Stimulated activated CD4-positive, alpha-beta T cell treated with anti-CD3 and anti-CD28 coated beads, Interleukin-1b, Interleukin-23, amount 100 ng/mL, for 4 hours (primary cell): ENCODE measurements at places on chromosomes 7 and 10.

DNA sequence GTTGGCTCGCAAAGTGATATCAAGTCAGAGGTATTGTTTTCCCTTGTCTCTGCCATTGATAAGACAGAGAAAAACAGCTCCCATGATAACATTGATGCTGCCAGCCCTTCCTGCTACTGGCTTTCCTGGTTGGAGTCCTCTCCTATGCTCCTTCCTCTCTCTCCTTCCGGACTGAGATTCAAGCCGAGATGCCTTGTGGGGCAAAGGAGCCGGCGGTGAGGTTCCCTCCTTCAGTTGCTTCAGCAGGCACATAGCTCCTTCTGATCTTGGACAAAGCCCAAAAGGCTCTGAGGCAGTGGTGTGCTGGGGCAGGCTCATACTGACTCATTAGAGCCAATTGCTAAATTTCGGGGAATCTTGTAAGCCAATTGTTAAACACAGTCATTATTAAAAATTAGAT lies 8.8 kb upstream of the ZCCHC24 start:
- no peak for DNase-seq

DNA sequence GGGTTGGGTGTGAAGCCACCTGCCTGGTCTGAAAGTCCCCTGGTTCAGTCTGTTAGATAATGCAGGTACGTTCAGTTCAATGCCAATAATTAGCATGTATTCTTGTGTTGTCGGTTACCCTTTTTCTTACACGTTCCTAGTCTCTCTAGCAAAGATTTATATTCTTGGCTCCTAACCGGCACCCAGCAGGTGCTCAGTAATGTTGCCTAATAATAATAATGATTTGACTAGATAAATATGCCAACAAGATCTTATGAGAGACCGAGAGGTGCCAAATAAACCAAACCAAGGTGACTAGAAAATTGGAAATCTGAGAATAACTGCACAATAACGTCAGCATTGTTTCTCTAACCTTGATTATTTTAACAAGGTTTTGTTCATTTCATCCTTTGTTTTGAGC lies 1.1 kb upstream of the SMIM30 start:
- no peak for DNase-seq

GRCh38 chr7:39153113-39153512 lies 175.4 kb downstream of the POU6F2 start:
- no peak for DNase-seq

DNA sequence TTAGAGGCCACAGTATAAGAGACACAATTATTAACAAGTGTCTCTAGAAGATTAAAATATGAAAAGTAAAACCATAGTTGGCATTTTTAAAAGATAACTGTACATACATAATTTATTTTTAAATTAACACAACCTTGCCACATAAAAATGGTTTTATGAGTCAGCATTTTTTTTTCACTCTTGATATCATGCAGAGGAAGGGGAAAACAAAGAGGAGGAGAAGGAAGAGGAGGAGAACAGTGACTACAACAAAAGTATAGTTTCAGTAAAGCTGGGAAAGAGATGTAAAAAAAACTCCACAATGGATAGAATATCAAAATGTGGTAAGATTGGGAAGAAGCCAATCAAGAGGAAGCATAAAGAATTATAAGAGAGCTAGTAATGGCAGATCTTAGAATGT lies 34.0 kb downstream of the CH25H start:
- DNase-seq: no peak

DNA sequence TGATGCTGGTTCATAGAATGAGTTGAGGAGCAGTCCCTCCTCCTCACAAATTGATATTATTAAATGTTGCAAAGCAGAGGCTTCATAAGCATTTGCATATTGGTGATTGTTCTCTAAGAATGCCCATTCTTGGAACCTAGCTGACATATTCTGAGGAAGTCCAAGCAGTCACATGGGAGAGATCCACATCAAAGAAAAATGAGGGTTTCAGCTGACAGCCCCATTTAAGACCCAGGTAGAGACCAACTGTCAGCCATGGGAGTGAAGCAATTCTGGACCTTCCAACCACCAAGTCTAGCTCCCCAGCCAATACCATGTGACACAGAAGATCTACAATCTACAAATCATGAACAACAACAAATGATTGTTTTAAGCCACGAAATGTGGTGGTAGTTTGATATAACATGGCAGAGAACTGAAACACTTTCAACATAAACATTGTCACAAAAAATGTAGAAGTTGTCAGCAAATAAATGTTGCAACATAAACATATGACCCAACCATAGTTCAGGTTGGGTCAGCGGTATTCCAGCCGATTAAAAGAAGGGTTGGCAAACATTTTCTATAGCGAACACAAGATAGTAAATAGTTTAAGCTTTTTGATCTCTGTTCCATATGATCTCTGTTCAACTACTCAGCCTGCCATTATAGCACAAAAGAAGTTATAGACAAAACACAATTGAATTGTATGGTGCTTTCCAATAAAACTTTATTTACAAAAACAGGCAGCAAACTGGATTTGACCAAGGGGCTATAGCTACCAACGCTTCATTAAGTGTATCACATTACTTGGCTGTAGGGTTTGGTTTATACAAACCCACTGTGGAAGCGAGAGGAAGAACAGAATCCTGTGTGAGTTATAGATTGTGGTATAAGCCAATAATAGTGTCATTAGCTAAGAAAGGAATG lies 41.4 kb upstream of the MPP7 start:
- DNase-seq: no peak

DNA sequence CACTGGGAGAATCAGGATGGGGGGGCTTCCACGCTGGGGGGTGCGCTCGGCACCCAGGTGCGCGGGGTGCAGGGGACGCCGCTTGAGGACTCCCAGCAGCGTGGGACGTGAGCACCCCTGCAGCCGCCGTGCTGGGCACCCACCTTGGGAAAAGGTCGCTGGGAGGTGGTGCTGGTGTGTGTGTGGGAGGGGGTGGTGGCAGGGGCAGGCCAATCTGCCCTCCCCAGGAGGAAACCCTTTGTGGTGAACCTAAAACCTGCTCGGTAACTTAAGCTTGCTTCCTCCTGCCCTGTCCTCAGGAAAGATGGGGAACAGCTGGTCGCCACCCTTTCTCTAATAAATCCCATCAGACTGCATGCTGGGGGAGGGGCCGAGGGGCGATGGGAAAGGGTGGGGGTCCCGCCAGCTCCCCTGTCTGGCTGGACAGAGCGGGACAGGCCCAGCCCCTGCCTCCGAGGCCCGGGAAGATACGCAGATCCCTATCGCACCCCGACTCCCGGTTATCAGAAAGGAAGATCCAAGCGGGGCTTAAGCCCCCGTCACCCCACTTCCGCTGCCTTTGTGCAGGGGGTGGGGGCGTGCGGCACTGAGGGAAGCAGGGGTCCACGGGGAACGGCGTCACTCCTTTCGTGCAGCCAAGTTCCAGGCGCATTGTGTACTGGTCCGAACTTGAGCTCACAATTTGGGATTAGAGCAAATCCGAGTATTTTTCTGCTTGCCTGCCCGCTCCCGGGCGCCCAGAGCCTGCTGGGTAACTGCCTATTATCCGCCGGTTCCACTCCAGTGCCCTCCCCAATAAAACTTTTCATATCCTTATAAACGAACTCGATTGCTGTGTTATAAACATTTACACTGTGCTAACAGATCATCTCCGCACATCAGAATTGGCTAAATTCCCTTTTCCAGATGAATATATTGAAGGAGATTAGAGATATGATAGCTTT lies 64.6 kb downstream of the UNCX start:
- no peak for DNase-seq

DNA sequence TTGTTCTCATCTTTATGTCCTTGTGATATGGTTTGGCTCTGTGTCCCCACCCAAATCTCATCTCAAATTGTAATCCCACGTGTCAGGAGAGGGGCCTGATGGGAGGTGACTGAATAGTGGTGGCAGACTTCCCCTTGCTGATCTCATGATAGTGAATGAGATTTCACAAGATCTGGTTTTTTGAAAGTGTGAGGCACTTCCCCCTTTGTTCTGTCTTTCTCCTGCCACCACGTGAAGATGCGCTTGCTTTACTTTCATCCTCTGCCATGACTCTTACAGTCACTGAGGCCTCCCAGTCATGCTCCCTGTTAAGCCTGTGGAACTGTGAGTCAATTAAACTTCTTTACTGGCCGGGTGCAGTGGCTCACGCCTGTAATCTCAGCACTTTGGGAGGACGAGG lies 161.0 kb downstream of the HERPUD2 start:
- DNase-seq: no peak

GRCh38 chr10:33739031-33739430 lies 404.6 kb upstream of the NRP1 start:
- no peak for DNase-seq

DNA sequence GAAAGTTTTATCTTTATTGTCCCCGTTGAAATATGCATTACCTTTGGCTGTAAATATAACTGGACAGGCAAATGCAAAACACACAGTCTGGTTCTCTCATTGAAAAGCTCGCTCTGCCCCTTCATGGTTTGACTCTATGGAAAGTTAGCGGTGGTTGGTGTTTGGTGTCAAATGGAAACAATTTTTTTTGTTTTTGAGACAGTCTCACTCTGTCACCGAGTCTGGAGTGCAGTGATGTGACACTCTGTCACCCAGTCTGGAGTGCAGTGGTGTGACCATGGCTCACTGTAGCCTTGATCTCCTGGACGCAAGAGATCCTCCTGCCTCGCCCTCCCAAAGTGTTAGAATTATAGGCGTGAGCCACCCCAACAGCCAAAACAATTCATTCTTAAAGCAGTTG lies 149.7 kb downstream of the LRRC4 start:
- DNase-seq: no peak

DNA sequence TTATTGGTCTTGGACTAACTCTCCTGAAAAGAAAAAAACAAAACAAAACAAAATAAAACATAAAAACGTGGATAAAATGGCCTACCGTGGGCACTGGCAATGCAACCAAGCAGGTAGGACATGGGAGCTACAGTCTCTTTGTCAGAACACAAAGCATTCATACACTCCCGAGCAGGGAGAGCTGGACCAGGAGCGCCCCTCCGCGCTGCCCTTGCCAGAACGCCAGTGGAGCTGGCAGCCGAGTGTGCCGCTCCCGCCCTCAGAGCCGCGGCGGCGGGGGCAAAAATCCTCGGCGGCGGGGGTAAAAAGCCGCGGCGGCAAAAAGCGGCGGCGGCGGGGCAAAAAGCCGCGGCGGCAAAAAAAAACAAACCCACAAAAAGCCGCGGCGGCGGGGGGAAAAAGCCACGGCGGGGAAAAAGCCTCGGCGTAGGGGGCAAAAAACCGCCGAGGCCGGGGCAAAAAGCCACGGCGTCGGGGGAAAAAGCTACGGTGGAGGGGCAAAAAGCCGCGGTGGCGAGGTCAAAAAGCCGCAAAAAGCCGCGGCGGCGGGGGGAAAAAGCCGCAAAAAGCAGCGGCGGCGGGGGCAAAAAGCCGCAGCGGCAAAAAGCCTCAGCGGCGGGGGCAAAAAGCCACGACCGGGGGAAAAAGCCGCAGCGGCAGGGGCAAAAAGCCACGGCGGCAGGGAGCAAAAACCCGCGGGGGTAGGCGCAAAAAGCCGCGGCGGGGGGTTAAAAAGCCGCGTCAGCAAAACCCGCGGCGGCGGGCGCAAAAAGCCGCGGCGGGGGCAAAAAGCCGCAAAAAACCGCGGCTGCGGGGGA lies 418.1 kb downstream of the ZNF716 start:
- no peak for DNase-seq

DNA sequence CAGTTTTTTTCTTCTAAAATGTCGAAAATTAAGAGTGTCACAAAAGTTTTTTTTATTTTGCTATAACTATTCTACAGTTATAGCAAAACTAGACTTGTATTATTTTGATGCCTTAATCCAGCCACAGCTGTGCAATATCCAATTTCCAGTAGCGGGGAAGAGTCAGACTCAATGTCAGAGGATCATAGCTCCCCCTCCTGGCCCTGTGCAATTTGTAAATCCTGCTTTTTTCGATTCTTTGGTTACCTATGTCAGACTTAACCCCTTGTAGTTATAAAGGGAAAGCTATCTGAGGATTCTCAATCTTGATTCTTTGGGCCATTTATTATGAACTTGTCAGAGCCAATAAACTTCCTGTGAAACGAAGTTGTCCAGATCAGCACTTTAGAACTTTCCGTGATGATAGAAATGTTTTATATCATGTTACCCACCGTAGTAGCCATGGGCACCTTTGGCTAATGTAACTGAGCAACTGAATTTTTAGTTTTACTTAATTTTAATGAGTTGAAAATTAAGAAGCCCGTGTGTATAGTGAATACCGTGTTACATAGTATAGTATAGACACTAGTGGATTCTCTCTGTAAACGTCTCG lies 87.7 kb upstream of the PRKCQ start:
- no peak for DNase-seq

GRCh38 chr7:138349841-138350700 lies 110.0 kb upstream of the TRIM24 start:
- DNase-seq: no peak

GRCh38 chr10:128046953-128047290 lies 79.3 kb downstream of the MKI67 start:
- DNase-seq: no peak

DNA sequence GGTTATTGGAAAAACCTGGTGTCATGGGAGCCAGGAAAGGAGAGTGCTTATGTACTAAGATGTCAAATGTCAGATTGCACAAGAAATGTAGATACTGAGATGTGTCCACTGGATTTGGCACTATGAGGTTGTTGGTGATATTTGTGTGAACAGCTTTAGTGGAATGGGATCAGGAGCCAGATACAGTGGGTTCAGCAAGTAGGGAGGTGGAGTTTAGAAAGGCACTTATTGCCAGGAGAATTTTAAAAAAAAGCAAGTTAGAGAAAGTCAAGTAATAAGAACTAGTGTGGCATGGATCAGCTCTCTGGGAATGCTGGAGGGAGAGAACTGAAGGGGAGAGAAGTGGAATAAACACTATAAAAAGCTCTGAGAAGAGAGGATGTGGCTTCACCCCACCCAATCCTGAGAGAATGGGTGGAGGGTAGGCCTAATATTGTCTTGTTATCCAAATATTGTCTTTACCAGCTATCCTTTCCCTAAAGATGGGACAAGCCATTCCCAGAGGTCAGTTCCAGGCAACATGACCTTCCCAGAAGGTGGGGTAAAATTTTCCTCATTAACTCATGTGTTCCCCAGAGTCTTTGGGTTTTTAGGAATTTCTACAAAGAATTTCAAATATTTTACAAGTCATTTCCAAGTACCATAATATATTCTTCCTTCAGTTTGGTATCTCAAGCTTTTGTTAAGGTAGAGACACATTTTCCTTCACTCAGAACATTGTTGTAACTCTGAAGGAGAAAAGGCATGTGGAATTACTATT lies 42.3 kb downstream of the ENTPD1 start:
- DNase-seq: no peak
